ENCODE measurements at places on chromosomes 13 and 19.
A peak's percentile ranks its signal among the peaks of the same experiment; 100 is the strongest.

- no peak for DNase-seq
These were observed 22.5 kb downstream of the DHRS12 start for GRCh38 chr13:51781246-51782022.

DNA sequence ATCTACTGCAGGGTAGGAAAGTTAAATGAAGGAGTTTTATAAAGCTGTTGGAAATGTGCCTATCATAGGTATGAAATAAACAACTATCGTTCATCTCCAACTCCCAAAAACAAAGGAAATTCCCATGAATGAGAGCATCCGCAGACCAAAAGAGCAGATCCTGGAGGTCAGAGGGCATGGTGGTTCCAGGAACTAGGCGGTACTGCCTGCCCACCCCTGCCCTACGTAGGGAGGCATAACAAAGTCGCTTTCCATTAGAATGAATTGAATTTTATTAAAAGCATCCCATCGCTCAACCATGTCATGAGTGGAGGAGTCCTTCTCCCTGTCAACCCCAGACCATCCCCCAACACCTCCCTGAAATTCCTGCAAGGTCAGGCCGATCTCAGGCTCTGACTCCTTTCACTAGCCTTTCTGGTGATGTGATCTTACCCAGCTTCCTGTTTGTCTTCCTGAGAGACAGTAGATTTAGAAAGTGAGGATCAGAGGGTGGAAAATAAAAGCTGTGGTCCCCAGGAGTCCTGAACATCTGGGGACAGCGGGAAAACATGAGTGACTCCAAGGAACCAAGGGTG, at the start of gene CLEC4M:
CLEC4M (plus strand) TSS at position 525 of the 575 bp plus-strand sequence; CDS start at position 549, 24 bp downstream.
- no peak for DNase-seq

DNA sequence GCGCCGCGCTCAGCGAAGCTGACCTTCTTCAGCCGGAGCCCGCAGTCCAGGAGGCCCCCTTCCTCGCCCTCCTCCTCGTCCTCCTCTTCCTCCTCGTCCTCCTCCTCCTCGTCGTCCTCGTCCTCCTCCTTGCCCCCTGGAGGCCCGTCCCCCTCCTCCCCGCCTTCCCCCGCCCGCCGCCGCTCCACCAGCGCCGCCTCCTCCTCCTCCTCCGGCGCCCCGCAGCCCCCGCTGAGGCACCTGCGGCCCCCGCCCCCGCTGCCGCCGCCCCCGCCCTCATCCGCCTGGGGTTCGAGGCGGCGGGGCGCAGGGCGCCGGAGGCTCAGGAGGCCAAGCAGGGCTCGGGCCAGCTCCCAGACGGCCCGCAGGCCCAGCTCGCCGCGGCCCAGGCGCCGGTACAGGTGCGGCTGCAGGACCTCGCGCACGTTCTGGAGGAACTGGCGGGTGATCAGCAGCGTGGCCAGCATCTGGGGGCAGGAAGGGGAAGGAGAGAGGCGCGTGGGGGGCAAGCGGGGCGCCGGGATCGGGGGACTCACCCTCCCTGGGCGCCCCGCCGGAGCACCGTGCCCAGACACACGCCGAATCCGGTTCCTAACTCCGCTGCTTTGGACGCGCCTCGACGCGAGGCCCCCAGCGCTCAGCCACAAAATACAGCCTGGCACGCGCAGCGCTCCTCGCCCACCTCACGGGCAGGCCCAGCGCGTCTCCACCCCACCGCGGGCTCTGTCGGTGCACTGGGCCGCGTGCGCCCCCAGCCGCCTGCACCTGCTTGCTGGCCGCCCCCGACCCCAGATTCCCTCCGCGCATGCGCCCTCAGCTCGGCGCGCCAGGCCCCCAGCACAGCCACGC, 5.9 kb downstream of the ANO8 start:
- peak; percentile 37 for DNase-seq

DNA sequence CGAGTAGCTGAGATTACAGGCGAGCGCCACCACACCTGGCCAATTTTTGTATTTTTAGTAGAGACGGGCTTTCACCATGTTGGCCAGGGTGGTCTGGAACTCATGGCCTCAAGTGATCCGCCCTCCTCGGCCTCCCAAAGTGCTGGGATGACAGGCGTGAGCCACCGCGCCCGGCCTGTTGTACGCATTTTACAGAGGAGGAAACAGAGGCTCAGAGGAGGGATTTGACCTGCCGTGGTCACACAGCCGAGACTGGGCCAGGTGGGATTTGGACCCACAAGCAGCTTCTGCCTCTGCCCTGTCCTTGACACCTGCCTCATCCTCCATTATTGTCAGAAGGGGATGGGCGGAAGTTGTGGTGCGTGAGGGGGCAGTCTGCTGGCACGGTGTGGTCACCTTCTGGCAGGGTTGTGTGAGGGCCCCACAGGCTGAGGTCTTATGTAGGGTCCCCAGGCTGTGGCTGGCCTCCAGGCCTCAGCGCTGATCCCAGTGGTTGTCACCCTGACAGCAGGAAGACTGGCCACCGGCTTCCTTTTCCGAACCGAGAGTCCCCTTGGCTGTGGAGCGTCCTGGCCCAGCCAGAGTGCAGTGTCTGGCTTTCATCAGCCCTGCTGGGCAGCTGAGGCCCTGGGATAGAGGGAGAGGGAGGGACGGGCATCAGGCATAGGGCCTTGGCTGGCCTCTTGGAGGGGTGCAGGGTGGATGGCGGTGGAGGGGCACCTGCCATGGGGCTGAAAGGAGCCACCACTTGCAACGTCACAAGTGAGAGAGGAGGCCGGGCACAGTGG, 20.3 kb downstream of the NFIC start:
- DNase-seq = no peak

DNA sequence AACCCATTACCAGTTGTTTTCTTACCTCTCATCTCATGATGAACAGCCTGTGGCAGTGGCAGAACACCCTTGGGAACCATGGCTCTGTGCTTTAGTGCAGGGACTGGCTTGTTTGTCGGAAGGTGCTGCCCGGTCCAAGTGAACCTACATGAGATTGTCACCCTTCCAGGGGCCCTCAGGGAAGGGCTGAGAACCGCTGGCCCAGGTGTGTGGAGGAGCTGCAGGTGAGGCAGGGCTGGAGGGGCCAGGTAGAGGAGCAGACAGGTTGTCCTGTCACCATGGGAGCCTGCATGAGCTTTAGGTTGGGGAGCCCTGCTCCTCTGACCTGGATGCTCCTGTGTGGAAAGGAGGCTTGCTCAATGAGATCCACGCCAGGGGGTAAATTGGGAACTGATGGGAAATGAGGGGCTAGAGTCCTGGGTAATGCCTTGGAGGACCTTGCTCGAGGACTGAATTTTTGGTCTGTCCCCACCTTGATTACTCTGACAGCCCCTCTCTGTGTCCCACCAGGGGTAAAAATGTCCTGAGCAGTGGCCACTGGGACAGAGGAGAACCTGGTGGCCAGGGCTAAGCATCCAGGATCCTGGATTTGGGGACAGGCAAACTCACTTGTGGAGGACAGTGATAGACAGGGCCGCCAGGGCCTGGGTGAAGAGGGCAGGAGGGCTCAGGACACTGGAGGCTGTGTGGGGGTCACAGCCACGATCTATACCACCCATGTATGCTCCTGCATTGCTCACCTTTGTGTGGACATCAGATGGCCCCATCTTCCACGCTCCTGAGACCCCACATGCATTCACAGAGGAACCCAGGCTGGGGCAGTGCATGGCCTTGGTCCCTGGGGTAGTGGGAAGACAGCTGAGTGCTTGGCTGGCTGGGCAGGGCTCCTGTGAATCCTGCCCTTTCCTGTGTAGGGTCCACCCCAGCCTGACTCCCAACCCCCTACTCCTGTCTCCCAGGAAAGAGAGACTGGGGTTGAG, 24.1 kb upstream of the CEACAM1 start:
- DNase-seq = no peak

DNA sequence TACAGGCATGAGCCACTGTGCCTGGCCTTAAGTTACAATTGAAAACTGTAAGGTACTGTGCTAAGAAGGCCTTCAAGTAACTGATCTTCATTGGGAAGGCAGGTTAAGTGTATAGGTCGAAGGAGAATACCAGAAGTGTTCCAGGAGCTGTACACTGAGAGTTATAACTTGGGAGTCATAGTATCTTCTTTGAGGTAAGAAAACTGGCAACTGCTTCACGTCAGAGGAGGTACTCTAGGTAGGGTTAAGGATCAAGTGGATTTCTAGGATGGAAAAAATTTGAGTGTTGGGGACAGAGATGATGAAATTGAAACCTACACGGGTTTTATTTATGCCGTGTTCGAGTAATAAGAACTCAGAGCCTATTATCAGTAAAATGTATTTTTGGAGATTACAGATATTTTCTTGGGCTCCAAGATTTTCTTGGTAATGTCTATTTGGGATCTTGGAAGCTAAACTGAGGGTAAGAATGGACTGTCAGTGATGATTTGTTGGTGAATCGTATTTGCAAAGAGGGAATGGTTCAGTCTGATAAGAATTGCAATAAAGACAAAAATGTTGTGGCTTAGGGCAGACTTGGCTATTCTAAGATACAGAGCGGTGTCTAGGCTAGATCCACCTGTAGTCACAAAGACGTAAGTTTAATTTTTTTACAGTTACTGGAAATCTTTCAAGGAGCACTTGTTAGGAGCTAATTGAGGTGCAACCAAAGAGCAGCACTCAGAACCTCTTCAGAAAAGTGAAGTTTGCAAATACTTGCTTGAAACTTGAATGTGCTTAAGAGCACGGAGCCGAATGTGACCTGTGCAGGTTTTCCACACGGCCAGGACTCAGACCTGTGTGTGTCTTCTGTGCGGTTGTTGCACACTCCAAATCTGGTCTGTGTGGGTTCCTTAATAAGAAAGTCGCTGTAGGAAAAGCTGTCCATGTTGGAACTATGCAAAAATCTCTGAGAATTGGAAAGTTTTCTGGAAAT, 102.5 kb downstream of the URI1 start:
- DNase-seq = no peak

GRCh38 chr19:55247621-55248099, 11.2 kb downstream of the PPP6R1 start:
- DNase-seq = no peak

DNA sequence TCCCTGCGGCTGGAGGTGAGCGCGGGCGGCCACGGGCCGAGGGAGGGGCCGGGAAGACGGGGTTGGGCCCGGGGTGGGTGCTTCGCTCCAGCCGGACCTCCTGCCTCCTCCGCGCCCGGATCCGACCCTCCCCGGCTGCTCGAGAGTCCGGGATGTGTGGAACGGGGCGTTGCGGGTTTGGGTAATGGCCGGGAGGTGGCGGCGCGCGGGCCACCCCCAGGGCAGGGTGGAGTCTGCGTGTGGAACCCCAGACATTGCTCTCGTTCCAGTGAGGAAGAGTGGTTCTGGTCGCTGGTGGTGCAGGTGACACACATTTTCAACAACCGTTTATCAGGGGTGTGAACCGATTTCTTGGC, 38.8 kb downstream of the ARHGEF7 start:
- no peak for DNase-seq

- no peak for DNase-seq
These were observed 10.8 kb downstream of the EPN1 start for GRCh38 chr19:55685776-55686175.

GRCh38 chr13:112978561-112979405, 9.8 kb downstream of the MCF2L start:
- DNase-seq = no peak

GRCh38 chr19:50693064-50693975, 26.3 kb downstream of the SHANK1 start:
- no peak for DNase-seq

DNA sequence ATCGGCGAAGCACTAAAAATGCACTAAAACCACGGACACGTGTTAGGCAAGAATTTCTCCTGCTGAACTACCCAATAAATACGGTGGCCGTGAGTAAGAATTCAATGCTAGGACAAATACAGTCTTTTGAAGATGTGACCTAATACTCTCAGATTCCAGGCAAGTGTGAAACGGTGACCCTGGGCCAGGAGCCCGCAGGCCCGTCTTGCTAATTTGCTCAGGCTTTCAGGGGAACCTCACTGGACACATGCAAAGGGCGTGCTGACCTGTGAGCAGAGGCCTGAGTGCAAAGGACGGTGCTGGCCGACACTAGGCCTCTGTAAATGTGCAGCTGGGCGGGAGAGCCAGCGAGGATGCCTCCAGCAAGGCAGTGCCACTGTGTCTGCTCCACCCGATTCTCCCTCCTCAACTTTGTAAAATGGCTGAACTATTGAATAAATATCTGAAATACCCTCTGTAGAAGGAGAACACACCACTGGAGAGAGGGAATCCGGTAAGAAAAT, 70.1 kb downstream of the STK24 start:
- no peak for DNase-seq

- no peak for DNase-seq
These were observed 52.5 kb downstream of the CRYL1 start for GRCh38 chr13:20473139-20473538.

GRCh38 chr13:76725211-76725610, 161.0 kb downstream of the KCTD12 start:
- DNase-seq = no peak

DNA sequence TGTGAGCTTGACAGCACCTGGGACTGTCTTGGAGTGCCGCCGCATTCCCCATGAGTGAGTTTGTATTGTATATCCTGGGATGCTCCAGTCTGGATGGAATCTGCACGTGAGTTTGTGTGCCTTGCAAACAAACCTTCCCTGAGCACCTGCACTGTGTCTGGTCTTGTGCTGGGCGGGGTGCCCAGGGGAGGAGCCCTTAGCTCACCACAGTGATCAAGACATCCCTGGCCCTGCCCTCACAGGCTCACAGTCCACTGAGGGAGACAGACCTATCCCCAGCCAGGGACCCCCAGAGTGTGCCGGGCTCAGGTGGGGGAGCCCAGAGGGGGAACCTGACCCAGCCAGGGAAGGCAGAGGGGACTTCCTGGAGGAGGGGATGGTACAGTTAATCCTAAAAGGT, 1.7 kb upstream of the BCAM start:
- no peak for DNase-seq

DNA sequence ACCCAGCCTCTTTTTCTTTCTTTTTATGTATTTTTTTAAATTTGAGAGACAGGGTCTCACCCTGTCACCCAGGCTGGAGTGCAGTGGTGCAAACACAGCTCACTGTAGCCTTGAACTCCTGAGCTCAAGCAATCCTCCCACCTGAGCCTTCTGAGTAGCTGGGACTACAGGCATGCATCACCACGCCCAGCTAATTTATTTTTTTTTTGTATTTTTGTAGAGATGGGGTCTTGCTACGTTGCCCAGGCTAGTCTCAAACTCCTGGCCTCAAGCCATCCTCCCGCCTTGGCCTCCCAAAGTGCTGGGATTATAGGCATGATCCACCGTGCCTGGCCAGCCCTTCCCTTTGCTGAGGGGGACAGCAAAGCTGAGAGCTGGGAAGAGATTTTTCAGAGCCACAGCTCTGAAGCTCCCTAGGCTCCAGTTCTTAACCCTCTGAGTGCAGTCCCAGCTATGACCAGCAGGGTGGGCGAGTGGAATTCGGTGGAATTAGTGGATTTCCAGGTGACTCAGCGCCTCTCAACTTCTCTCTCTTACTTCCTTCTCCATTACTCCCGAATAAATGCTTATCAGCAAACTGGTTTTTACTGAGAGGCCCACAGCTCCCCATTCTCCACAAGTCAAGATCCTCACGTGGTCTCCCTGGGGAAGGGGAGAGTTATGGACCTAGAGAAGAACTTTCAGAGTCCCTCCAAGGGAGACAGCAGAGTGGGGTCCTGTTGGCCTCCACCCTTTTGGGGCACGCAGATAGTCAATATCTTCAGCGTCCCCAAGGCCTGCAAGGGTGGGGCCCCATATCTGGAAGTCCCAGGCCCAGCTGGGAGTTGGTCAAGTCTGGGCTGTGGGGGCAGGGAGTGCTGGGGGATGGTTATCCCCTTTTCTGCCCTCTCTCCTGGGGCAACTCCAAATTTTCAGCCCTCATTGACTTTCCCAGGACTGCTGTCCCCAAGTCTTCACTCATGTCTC, 1.2 kb downstream of the BLVRB start:
- peak; percentile 53 for DNase-seq

- no peak for DNase-seq
These were observed 318.1 kb downstream of the GPC5 start for GRCh38 chr13:91716436-91717065.
